ENCODE measurements at places on chromosomes 13 and 19. TPM values are rescaled to one million over a fixed set of nuclear protein-coding genes. Genes with fewer than 3 reads are reported as not detected.

- peak; percentile 96 for DNase-seq
- peak overlapping the region; percentile 65 for H3K4me3 ChIP-seq
- peaks cover 16% of the 10 kb centered on the region for H3K4me1 ChIP-seq
- no peak overlapping the region for H3K27ac ChIP-seq
- H3K27me3 ChIP-seq, result no peaks in the 10 kb centered on the region
- no peaks in the 10 kb centered on the region for H3K36me3 ChIP-seq
Measured at GRCh38 chr19:3721131-3721886, 13.1 kb downstream of the TJP3 start.

DNA sequence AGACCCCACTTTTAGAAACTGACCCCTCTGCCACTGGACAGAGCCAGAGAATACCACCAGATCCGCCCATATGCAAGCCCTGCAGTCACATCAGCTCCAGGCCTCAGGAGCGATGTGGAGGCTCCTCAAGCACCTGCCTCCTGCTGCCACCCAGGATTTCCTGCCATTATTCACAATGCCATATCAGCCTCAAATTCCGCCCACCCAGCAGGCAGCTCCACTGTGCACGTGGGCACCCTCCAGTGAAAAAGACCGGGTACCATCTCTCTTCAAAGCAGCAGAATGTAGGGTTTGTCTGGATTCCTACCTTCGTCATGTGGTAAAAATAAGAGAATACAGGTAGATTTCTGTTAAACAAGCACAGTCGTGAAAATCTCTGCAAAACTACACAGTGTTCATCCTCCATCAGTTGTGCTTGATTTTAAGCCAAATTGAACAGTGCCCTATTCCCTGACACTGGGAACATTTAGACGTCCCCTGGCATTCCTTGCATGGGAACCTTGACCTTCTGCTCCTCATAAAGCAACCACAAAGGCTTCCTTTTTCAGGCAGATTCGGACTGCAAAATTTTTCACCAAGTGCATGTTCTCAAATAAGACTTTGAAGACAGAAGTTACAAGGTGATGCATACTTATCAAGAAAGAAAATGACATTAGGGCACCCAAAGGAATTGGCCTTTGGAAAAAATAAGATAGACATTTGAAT is 56.4 kb downstream of the FAM124A start:
- H3K4me1 ChIP-seq, result no peaks in the 10 kb centered on the region
- DNase-seq, result no peak
- H3K27me3 ChIP-seq, result peaks cover 81% of the 10 kb centered on the region
- H3K4me3 ChIP-seq, result no peak overlapping the region

DNA sequence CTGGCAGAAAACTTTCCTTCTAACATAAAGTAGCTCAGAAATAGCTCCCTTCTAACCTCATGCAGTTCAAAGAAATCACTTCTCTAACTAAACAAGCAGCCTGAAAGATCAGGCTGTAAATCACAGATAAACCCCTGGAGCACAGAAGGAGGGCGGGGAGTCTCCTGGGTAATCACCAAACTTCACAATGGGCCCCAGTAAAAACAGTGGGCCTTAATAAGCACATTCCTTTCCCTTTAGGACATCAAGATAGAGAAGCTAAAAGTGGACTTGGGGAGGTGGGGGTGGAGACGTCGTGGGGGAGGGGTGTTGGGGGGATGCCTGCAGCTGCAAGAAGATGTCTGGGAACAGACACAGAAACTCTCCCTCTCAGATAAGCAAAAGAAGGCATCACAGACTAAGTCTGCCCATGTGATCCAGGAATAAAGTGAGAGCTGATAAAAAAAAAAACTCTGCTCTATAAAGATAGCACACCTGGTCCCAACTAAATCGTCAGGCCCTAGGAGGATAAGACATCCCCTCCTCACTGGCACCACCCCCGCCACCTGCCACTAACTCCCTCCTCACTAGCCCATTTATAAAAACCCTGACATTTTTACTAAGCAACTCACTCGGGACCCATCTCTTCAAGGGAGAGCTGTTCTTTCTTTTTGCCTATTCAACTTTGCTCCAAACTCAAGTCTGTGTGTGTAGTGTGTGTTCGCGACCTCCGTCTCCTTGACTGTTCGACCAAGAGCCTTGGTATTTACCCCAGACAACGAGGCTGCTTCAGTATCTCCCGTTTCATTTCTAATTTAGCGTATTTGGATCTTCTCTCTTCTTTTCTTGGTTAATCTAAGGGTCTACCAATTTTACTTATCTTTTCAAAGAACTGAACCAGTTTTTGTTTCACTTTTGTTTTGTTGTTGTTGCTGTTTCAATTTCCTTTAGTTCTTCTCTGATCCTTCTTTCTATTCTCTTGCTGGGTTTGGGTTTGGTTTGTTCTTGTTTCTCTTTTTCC is 31.7 kb downstream of the DNAJC15 start:
- peak; percentile 27 for DNase-seq
- H3K36me3 ChIP-seq, result no peaks in the 10 kb centered on the region
- no peaks in the 10 kb centered on the region for H3K27me3 ChIP-seq
- peaks cover 55% of the 10 kb centered on the region for H3K4me1 ChIP-seq
- H3K4me3 ChIP-seq, result peak overlapping the region; percentile 30

GRCh38 chr19:41297628-41298347 is 12.2 kb upstream of the CCDC97 start:
- no peak overlapping the region for H3K4me3 ChIP-seq
- H3K36me3 ChIP-seq, result peaks cover 44% of the 10 kb centered on the region
- H3K27me3 ChIP-seq, result no peaks in the 10 kb centered on the region
- no peak for DNase-seq

DNA sequence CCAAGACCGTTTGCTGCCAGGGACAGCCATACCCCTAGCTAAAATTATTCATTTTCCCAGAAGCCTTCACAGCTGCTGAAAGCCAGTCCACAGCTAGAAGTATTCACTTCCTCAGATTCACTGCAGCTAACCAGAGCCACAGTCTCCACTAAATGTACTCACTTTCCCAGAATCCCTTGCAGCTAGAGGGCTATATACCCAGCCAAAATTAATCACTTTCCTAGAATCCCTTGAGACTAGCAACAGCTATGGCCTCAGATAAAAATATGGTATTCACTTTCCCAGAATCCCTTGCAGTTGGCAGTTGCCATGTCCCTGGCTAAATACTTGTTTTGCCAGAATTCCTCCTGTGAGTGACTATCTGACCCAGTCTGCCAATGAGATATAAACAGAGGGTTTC is 13.8 kb upstream of the MEIS3 start:
- H3K27ac ChIP-seq, result no peak overlapping the region
- peaks cover 14% of the 10 kb centered on the region for H3K27me3 ChIP-seq
- no peak for DNase-seq
- H3K36me3 ChIP-seq, result no peaks in the 10 kb centered on the region

GRCh38 chr19:28425046-28425931 is 787.7 kb downstream of the UQCRFS1 start:
- H3K4me3 ChIP-seq, result no peak overlapping the region
- H3K27me3 ChIP-seq, result peaks cover 43% of the 10 kb centered on the region
- no peak for DNase-seq
- H3K4me1 ChIP-seq, result no peaks in the 10 kb centered on the region
- no peaks in the 10 kb centered on the region for H3K36me3 ChIP-seq

DNA sequence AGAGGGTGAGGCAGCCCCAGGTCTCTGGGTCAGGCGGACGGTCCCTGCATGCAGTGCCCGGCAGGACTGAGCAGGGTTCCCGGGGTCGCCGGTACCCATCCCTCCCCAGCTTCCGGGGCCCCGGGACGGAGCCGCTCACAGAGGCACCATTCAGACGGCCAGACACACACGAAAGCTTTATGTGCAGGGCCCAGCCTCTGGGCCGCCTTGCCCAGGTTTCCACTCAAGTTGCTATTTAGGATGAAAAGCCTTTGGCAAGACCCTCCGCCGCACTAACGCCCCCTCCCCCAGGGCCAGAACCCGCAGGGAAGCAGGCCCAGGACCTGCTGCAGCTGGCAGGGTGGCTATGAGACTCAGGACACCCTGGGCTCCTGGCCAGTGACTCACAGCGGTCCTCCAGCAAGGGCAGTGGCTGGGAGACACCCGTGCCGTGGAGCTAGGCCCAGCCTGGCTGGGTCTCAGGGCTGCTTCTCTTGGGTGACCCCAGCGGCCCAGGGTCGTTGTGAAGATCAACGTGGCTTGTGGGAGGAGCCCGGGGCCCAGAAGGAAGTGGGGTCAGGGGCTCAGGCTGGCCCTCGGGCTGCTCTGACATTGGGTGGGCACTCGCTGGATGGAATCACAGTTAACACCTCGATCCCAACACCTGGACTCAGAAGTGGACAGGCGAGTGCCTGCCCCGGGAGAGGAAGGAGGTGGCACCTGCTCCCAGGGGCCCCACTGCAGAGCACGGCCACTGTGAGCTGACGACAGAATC is 4.8 kb downstream of the C19orf25 start:
- 0 out of 2 replicates have a peak, but pooled peaks cover 9% of the 10 kb centered on the region for H3K4me1 ChIP-seq
- no peaks in the 10 kb centered on the region for H3K36me3 ChIP-seq
- H3K27me3 ChIP-seq, result no peaks in the 10 kb centered on the region
- DNase-seq, result no peak
- no peak overlapping the region for H3K4me3 ChIP-seq

- H3K27ac ChIP-seq, result no peak overlapping the region
- no peaks in the 10 kb centered on the region for H3K4me1 ChIP-seq
- H3K4me3 ChIP-seq, result no peak overlapping the region
- no peak for DNase-seq
Measured at GRCh38 chr13:66578305-66578704, 651.8 kb downstream of the PCDH9 start.

The USPL1 gene
- total RNA-seq, result 10.7 TPM
